ENCODE measurements at places on chromosomes 6 and 20. TPM values are rescaled to one million over a fixed set of nuclear protein-coding genes. Genes with fewer than 3 reads are reported as not detected.

The MCM9 gene
- polyA plus RNA-seq: 2.2 TPM

GRCh38 chr20:32564921-32565734 is 20.0 kb downstream of the NOL4L start:
- no peak for DNase-seq

GRCh38 chr6:7537565-7538174 is 3.8 kb upstream of the DSP start:
- no peak for DNase-seq

The SLC4A11 gene
- polyA plus RNA-seq: 0.53 TPM

The SRXN1 gene
- polyA plus RNA-seq: 64.6 TPM

DNA sequence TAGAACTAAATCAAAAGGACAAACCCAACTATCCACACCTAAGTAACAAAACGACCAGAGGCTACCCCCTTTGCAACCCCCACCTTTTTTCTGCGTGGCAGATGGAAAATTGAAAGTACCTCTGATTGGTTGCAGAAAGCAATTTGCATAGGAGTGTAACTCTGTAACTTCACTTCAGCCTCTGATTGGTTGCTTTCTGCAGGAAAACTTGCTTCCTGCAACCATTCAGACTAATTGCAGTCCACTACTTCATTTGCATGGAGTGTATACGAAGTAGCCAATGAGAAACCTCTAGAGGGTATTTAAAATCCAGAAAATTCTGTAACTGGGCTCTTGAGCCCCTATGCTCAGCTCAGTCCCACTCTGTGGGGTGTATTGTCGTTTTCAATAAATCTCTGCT is 129.1 kb upstream of the OLIG3 start:
- DNase-seq: no peak

- DNase-seq: no peak
Measured at GRCh38 chr20:12113468-12114371, 196.0 kb downstream of the BTBD3 start.

DNA sequence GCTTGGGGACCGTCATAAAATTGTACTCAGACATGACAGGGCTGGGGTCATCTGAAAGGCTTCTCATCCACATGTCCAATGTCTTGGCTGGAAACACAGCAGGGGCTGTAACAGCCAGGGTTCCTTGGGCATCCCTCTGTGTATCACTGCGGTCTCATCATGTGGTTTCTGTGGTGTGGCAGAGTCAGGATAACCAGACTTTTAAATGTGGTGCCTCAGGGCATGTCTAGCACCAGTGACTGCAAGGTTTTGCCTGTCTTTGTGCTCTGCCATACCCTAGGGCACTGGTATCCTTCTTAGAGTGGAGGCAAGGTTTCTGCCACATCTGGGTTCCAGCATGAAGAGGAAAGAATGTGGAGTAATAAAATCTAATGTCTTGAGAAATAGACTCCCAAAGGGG is 124.2 kb downstream of the PLEKHG1 start:
- no peak for DNase-seq

The BEND6 gene
- 9.2 TPM for polyA plus RNA-seq

- DNase-seq: no peak
Measured at GRCh38 chr20:58659841-58660240, 8.8 kb downstream of the STX16 start.

The CD24 gene
- 0.89 TPM for polyA plus RNA-seq

GRCh38 chr6:156660389-156660788 is 116.8 kb upstream of the ARID1B start:
- no peak for DNase-seq

GRCh38 chr20:11401988-11402387 is 515.7 kb upstream of the BTBD3 start:
- no peak for DNase-seq

The ULBP3 gene
- 13.1 TPM for polyA plus RNA-seq

DNA sequence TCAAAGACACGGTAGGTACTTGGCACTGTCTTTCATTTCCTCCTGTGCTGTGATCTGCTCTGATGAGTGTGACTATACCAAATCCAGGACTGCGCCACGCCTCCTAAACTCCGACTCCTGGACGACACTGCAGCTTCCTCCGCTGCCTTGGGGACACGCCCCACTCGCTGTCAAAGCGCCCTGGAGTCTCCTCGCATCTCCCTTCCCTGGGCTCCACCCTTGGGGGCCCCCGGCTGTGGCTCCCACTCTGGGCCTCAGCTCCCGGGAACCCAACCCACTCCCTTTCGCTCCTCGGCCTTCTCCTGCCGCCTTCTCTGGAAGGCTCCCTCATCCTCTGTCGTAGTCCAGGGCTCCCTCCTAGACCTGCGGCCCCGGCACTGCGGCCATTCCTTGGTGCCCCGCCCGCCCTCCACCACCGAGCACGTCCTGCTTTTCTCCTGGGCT is 61.2 kb downstream of the RSPH3 start:
- no peak for DNase-seq

The CRISP2 gene
- not detected for polyA plus RNA-seq

The VWA7 gene
- 0.32 TPM for polyA plus RNA-seq

The TCEA2 gene
- 18.0 TPM for polyA plus RNA-seq

DNA sequence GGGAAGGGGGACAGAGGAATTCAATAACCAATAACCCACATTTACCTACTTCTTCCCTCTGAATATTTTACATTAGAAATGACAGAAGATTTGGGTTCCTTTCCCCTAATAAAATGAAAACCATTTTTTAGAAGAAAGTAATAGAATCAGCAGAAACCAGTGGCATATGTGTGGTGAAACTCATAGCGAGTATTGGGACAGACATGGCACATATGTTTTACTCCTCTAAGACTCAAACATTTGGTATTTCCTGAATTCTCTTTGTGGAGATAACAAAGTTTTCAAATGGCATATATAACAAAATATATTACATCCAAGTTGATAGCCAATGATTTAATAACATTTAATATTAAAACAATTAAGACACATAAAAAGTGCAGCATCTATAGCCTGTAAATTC is 12.9 kb upstream of the BEND3 start:
- no peak for DNase-seq

DNA sequence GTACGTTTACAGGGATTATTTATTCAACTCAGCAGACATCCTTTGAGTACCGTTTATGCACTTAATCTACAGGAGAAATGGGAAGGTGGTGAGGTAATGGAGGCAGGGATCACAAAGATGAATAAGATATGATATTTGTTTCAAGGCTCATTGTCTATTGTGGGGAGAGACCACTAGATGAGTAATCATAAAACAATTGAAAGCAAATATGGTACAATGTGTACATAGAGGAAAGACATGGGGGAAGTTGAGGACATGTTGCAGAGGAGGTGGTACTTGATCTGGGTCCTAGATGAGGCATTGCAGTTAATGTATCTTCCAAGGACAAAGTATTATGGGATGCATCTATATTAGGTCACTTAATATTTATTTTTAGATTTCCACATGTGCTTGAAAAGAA is 13.7 kb upstream of the CDC5L start:
- DNase-seq: no peak

Measured in AG04450 (cell line).